ENCODE measurements at places on chromosomes 1 and 21.

DNA sequence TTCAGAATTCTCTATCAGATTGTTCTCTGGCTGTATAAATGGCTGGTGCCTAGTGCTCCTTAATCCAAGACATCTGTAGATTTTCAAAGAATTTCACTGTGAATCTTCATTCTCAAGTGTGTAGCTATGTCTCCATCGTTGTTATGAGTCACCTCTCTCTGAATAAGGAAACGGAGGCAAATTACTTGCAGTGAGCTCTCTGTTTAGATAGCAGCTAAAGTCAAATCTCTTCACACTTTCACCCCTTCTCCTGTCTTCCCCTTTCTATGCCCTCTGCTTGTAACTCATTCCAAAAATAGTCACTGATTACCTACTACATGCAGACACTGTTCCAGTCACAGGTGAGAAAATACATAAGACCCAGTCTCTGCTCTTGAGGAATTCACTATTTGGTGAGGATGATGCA lies 39.7 kb downstream of the CHML start:
- DNase-seq: no peak

DNA sequence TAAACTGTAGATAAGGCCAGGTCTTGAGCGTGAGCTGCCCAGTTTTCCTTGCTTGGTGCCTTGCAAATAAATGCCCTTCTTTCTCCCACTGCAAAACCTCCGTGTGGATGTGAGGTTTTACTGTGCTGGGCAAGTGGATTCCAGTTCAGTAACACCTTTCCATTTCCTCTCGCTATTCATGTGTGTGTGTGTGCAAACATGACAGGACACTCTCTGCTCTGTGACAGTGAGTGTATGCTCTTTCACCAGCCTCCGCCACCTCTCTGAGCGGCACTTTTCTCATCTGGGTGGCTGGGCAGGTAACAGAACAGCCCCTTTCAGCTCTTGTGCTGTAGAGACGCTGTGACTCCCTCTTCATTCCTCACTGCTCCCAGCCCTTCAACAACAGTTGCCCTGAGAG lies 23.9 kb downstream of the CNIH3 start:
- DNase-seq: no peak

- no peak for DNase-seq
These were observed 54.7 kb downstream of the OLFML3 start for GRCh38 chr1:114033961-114034360.

- peak; percentile 29 for DNase-seq
These were observed 1793.9 kb downstream of the NCAM2 start for GRCh38 chr21:22791986-22792560.

DNA sequence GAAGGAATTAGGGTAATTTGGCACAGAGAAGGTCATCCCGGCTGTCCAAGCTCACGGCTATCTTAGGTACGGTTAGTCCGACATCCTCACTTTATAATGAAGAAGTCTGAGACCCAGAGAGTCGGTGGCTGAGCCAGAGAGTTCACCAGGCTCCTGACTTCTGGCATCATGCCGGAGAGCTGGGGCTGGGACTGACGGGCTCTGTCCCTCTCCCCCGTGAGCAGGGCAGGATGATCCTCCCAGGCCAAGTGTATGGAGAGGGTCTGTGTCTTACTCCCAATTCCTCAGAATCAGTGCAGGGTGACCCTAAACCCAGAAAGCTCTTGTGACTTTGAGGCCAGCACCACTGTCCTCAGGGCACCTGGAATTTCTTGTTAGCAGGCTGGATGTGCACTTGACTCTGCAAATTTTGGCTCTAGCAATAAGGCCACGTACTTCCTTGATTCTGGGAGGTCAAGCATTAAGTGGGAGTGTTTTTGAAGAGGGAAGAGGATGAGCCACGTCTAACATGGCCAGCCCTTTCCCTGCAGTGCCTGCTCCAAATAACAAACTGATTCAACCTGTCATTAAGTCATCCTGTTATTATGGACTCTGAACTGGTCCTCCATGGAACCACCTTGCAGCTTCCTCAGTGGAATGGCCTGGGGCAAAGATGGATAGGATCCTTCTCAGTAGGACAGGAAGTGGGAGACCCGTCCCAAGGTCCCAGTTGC lies 20.8 kb upstream of the BTG2 start:
- DNase-seq: peak; percentile 28

GRCh38 chr1:7266561-7266960 lies 481.3 kb downstream of the CAMTA1 start:
- no peak for DNase-seq

DNA sequence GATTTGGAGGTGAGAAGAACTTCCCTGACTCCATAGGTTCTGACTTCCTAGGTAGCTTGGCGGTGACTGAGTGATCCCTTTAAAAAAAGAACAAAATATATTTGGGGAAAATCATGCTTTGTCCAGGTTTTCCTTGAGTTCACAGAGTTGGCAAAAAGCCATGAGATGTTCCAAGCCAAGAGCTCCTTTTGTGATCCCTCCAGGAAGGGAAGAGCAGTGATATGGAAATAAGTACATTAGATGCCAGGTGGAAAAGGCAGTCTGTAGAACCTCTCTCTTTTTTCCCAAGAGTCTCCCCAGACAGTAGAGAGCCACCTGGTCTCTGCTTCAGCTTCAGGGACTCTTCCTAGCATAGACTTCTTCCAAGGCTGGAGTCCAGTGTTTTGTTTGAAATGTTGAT lies 10.2 kb downstream of the TLCD4 start:
- no peak for DNase-seq

DNA sequence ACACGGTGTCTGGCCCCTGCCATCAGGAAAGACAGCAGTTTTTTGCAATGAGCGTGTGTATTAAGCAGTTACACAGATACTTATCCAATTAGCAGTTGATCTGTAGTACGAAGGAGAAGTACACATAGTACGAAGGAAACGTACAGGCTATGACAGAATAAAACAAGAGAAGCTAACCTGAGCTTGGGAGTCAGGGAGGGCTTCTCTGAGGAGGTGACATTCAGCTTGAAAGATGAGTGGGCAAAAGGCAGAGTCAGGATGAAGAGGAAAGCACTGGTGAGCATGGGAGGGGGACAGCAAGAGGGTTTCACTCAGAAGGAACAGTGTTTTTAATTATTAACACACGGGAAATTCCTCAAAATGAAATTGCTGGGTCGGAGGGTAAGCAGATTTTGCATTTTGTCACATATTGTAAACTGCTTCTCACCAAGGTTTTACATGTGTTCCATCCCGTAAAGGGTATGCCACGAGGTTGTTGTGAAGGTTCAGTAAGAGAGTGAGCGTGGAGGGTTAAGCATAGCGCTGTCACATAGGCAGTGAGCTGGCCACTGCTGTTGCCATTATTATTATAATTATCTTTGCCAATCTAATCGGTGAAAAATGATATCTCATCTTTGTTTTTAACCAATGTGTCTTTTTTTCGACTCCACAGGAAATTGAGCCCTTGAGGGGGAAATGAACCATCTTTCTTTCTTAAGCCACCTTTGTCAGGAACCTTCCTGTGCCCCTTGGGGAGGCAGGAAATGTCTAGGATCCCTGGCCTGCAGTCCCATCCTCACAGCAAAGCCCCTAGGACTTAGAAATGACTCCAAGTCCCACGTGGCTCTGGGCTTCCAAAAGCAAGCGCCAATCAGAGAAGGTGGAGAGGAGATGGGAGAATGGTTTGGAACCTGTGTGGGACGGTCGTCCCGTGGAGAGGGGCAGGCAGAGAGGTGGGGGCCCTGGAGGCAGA lies 47.3 kb upstream of the POU3F1 start:
- no peak for DNase-seq

GRCh38 chr1:12174924-12175810 lies 8.4 kb downstream of the TNFRSF1B start:
- DNase-seq: peak; percentile 39

DNA sequence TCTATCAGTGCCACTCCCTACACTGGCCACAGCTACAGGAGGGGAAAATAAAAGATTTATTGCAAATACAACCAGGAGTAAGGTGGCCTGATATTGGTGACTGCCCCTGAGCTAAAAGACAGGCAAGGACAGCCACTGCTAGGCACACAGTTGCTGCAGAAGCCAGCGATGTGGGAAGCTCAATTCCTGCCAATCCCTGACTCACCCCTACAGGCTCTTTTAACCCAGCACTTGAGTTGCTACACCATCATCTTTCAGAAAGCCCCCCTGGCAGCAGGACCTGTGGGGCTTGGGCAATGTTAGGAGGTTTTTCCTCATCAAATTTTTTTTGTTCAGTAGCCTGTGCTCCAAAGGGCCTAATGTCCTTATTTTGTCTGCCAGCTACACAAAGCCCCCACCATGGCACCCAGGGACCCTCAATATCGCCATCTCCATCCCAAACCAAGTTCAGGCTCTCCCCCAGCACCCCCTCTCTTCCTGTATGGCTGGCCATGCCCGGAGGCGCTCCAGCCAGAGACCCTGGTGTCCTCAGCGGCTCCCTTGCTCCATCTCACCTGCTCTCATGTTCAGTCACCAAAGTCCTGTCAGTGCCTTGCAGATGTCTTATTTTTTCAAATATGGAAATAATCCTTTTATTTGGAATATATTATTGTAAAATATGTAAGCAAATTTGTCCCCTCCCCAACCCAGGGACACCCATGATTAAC lies 13.4 kb downstream of the CLEC20A start:
- DNase-seq: no peak

- DNase-seq: no peak
These were observed 47.1 kb upstream of the IRF2BP2 start for GRCh38 chr1:234656944-234657654.

DNA sequence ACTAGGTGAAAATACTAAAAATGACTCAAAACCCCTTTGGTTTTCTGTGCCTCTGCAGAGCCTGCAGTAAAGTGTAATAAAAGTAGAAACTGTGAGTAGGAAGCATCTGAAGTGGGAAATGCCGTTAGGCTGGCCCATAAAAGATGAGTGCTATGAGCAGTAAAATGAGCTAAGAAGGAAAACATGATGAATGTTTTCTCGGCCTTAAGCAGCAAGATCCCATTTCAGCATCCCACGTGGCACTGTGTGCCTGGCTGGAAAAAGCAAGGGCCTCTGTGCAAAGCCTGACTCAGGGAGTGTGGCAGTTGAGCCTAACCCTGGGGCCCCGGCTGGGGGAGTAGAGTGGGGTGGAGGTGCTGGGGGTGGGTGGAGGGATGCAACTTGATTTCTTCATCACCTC lies 109.5 kb downstream of the TBX15 start:
- DNase-seq: no peak

DNA sequence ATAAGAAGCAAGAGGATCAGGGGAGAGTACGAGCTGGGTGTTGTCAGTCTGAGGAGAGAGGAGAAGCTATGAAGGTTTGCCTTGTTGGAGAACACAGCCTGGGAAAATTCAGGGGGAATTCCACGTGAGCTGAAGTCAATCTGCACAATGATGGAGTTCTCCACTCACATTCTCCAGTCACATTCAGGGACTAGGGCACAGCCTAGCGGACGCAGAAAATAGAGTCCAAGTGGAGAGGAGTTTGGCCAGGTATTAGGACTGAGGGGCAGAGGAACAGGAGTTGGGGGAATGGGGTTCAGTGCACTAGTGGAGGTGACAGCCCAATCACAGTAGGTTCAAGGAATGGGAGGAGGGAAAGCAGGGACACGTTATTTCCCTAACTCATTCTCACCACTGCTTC lies 124.0 kb downstream of the KCNH1 start:
- no peak for DNase-seq

DNA sequence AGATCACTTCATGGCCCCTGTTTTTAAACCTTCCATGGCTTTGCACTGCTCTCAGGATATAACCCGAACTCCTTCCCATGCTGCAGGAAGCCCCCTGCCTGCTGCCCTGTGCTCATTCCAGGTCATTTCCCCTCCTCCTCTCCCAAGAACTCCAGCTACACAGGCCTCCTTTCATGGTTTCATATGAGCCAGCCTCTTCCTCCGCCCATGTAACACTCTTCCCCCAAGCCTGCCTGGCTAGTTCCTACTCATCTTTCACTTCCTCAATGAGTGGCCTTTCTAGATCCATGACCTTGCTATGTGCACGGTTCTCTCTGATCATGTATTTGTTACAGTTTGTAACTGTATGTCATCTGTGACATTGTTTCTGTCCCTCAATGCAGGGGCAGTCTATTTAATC lies 3.1 kb upstream of the NCF2 start:
- DNase-seq: no peak

GRCh38 chr21:37564924-37565529 lies 198.5 kb downstream of the DYRK1A start:
- DNase-seq: peak; percentile 28

GRCh38 chr21:33801424-33802405 lies 113.9 kb downstream of the ATP5PO start:
- peak; percentile 49 for DNase-seq

DNA sequence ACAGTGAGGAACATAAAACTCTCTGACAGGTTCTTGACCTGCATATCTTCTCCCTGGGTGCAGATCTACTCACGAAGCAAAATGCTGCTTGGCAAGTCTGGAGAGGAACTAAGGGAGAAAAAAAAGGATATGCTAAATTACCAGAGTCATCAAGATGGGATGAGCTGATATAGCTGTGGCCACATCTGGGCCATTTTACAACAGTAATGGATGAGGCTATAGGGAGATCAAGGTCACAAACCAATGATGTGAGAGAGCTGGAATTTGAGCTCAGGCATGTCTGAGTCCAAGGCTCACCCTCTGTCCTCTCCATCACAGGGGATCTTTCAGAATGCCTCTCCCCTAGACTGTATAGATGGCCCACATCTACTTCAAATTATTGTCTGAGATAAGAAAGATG lies 26.2 kb downstream of the ZMYND12 start:
- DNase-seq: no peak

DNA sequence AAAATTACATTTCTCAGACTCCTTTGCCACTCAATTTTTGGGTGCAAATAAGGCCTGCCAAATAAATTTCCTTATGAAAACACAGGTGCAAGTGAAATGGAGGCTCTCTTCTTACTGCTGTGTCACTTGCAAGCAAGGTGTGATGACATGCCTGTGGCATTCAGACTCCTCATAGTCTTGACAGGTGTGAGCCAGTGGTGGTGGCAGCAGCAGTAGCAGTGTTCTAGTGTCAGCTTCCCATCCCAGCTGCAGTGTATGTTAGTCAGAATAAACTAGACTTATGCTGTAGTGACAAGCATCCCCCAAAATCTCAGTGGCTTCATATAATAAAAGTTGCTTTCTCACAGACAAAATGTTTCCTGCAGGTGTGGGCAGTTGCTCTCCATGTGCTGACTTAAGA lies 3.8 kb upstream of the EEIG2 start:
- no peak for DNase-seq

- no peak for DNase-seq
These were observed 366.9 kb downstream of the TGFB2 start for GRCh38 chr1:218711884-218712674.

- DNase-seq: no peak
These were observed 779 bp upstream of the DEGS1 start for GRCh38 chr1:224182057-224182865.

DNA sequence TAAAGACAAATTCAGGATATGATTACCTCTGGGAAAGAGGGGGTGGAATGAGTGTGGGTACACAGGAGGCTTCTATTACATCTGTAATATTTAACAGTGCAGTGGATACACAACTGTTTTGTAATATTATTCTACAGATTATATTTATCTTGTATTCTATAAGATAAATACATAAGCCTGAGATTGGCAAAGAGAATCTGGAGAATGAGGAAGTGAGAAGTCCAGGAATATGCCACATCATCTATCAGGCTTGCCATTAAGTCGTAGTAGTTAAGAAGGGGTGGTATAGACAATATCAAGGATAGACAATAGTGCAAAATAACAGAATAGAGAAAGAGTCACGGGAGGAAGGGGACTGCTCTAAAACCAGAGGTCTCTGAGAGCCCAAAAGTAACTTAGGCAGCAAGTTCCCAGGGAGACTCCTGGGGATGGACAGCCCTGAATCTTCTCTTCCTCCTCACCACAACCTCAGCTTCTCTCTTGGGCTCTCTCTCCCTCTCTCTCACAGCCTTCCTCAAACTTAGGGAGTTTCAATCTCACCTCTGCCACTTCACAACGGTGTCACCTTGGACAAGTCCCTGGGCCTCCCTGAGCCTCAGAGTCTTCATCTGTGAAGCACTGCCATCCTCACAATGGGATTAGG lies 14.0 kb upstream of the PTAFR start:
- DNase-seq: no peak
